Central memory CD4-positive, alpha-beta T cell (primary cell): ENCODE measurements at places on chromosomes 6 and 20.

DNA sequence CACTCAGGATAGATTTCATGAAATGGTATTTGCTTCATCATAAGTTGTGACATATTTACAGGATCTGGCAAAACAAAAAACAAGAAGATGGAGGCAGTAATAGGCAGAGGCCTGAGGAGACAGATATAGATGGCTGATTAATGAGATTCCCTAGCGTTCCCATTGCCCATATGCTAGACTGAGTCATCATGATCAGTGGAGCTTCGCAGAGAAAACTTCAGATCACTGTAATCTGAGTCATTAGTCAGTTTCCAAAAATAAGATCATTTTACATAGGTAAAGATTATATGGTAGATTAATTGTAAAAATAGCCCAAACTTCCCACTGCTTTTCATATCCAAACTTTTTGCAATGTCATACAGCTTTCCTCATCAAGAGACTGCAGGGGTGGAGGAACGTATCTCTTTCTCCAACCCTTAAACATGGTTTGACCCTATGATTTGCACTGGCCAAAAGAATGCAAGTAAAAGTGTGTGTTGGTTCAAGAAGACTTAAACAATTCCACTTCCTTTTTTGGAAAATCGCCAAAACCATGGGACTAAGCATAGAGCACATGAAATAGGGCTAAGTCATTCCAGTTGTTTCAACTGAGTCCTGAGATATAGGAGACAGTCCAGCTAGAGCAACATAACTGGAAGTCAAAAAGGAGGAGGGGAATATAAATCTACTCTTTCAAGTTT lies 626.0 kb downstream of the RNF144B start:
- no peak for DNase-seq

- no peak for DNase-seq
Measured at GRCh38 chr6:117288083-117288715, 22.8 kb downstream of the VGLL2 start.

- DNase-seq, result no peak
Measured at GRCh38 chr20:582204-582603, 27.9 kb downstream of the TCF15 start.

- DNase-seq, result no peak
Measured at GRCh38 chr6:128311944-128312570, 208.3 kb downstream of the PTPRK start.
